ENCODE measurements at places on chromosomes 4 and X. TPM values are rescaled to one million over a fixed set of nuclear protein-coding genes. Genes with fewer than 3 reads are reported as not detected.

GYPB gene
- total RNA-seq: not detected

PPP3CA gene
- total RNA-seq: 24.7 TPM

PSAPL1 gene
- 0.09 TPM for total RNA-seq

UBE2K gene
- total RNA-seq: 85.4 TPM

IBSP gene
- total RNA-seq: not detected

PCDH19 gene
- 0.05 TPM for total RNA-seq

ASB12 gene
- total RNA-seq: not detected

CACNA1F gene
- total RNA-seq: not detected

ELOVL6 gene
- 21.1 TPM for total RNA-seq

PCYT1B gene
- not detected for total RNA-seq

GPRASP3 gene
- total RNA-seq: 3.9 TPM

Data from A549 treated with CpdA at 1 μM for 4 hours (cell line).